ENCODE measurements at places on chromosomes 6 and 20.

DNA sequence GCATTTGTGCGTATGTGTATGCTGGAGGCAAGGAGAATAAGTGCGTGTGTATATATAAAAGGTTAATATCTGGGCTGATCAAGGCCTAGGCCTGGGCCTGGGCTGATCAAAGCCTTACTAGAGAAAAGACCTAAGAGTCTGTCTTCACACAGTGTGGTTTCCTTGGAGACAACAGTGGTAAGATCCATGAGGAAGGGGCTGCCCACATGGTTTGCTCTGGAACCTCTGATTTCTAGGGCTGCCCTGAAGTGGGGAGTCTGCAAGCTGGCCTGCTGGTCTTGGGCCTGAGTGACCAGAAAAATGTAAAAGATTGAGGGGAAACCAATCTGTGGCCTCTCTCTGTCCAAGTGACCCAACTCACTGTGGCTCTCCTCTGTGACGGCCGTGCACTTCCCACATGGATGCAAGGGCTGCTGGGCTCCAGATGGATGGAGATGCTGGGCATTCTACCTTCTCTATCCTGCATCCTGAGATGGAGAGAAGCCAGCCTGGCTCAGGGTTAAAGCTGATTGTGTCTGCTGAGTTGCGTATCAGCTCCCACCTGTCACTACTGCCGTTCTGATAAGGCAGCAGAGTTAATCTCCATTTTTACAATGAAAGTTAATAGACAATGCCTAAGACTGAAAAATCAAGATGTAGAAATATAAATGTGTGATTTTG, 90.3 kb upstream of the NXT1 start:
- DNase-seq: no peak

DNA sequence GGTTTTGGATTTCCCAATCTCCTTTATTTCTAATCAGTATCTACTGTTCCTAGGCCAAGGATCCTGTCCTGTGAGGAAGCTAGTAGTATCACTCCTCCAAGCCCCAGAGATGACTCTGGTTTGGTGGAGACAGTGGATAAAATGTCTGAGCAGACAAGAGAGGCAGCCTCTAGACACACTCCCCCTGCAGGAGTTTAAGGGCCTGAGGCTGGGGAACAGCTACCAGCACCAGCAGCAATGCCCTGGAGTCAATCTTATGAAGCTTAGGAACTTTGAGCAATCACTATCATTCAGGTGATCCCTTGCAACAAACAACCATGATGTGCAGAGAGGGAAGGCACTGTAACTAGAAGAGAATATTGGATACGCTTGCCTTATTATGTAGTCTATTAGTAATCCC, 384.7 kb upstream of the ID4 start:
- DNase-seq: no peak

DNA sequence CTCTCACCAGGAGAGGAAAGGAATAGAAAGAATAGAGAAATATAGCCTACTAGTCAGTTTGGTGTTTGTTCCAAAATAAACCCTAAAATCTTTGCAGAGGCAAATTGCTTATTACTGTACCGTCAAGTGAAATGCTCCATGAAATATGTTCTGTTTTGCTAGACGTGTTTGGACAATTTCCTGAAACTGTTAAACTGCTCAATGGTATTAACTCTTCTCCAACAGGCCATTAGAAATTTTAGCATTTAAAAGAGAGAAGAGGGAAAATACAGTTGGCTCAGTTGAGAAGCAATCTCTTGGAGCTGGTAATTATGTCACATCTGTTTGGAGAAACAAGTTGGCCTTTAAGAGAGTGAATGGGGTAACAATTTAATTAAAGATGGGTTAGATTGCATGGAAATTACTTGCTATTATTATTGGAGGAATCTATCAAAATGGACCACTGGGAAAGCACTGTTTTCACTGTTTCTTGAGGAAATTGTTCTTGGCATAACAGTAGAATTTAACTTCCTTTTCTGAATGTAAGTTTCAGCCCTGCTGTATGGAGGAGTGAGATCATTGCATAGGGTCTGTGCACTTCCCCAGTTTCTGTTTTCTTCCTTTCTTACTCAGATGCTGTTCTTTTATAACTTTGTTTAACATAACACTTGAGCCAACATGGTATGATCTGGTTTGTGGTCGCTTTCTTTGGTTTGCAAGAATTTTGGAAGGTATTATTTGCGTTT, 373.6 kb downstream of the PLCB1 start:
- no peak for DNase-seq

- DNase-seq: no peak
These were observed 365.6 kb downstream of the FARS2 start for GRCh38 chr6:5626727-5627426.

- no peak for DNase-seq
These were observed 111.5 kb upstream of the KCNG1 start for GRCh38 chr20:51134405-51134804.

- no peak for DNase-seq
These were observed 47.4 kb upstream of the DSN1 start for GRCh38 chr20:36820928-36821327.

DNA sequence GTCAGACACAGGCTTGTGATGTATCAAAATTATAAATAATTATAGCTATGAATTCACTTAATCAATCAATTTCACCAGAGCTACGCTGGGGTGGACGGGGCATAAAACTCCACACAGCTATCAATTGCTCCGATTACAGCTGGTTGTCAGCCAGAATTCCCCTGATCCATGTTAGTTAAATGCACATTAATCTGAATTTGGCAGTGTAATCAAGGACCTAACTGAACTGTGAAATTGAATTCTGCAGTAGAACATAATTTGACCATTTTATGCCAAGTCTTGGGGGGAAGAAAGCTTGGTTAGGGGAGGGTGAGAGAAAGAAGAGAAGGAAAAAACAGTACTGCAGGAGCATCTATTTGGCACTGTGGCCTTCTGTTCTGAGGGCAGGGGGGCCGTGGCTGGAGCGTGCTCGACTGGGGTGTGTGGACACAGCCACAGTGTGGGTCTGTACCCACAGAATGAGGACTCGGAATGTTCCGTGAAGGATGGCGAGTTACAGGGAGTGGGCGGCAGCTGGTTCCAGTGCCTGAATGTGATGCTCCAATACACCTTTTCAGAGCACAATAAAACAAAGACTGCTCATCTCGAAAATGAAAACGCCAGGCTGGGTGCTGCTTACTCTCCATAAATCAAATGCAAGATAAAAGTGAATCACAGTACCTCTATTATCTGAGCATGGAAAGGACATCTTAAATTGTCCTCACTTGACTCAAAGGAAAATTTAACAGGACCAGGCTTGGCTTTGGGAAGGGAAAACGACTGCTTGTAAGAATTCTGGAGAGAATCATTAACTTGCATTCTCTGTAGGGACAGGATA, 59.2 kb downstream of the LAMP5 start:
- no peak for DNase-seq

DNA sequence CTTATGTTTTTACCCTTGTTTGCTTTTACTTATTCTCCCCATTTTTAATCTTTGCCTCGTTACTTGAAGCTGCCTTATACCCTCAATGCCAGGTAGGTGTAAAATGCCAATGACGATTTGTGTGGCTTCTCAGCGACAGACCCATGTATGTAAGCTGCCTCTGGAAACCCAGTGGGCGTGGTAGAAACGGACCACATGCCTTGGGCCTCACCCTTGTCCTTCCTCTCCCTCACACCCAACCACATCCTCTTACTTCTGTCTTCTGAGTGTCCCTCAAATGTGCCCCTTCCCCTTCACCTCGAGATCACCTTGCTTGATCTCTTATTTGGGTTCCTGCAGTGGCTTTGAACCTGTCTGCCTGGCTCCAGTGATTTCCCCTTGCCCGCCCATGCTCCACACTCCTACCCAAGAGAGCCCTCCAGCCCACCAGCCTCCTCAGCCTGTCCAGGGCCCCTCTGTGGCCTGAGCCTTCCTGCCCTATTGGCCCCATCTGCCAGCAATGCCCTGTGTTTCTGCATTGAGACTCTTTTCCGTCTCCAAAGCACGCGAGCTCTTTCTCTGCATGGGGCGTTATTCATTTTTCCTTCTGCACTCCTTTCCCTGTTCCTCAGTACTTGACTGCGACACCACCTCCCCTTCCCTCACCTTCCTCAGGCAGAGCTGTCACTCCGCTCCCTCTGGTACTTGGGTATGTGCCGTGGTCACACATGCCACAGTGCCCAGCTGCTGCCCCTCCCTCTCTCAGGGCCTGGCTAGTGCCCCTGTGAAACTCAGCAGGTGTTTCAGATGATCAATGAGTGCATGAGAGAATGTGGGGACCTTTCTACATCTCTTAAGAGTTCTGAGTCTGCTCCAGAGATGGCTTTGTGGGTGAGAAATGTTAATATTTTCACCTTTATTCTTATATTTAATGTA, 115.4 kb downstream of the SLX4IP start:
- DNase-seq: no peak

GRCh38 chr6:54267798-54268197, 40.4 kb upstream of the TINAG start:
- DNase-seq: peak; percentile 24

- no peak for DNase-seq
These were observed 146.8 kb downstream of the GJA1 start for GRCh38 chr6:121582262-121582661.

- no peak for DNase-seq
These were observed 89.0 kb downstream of the IPCEF1 start for GRCh38 chr6:154267508-154268106.

GRCh38 chr20:17287503-17287902, 60.7 kb downstream of the PCSK2 start:
- DNase-seq: no peak

GRCh38 chr6:63676412-63677114, 41.0 kb downstream of the PHF3 start:
- no peak for DNase-seq

DNA sequence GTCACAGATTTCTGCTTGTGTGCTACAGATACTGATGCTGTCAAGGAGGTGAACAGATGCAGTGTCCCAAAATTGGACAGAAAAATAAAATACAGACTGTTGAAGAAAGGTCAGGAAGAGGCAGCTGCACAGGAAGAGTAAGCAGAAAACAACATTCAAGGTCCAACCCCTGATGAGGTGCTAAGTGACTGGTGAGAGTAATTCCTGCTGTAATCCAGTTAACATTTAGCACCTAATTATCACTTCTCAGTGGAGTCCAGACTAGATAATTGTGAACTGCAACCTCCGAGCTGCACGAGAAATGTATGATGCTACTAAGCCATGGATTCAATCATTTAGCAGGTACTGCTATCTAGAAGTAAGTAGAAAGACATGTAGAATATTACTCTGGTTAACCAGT, 36.3 kb upstream of the NRSN1 start:
- DNase-seq: no peak

Measured in adrenal gland (tissue), 19 donors.